ENCODE measurements at places on chromosomes 7 and 10.

GRCh38 chr10:114181971-114182370 lies 2.8 kb downstream of the TDRD1 start:
- DNase-seq, result no peak

GRCh38 chr10:118238573-118239235 lies 103.4 kb downstream of the FAM204A start:
- DNase-seq, result no peak

DNA sequence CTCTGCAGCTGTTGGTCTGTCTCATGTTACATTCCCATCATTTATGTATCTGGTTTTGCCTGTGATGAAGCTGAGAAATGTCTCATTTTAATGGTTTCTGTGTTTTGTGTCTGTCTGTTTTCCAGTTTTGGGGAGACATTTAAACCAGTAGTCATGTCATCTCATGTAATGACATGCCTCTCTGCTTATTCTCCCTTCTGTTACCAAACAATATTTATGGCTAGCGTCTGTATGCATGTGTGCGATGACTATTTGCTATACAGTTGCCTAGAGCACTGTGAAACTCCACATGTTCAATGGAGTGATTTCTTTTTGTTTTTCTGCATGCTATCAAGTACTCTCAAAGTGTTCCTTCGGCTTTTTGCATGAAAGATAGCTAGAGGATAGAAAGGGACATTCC lies 132.0 kb downstream of the ST7 start:
- DNase-seq, result no peak

GRCh38 chr10:35005868-35006267 lies 84.3 kb downstream of the CUL2 start:
- DNase-seq, result no peak

- DNase-seq, result no peak
Measured at GRCh38 chr7:70142247-70142932, 544.1 kb downstream of the AUTS2 start.

- peak; percentile 1 for DNase-seq
Measured at GRCh38 chr7:123871998-123872867, 27.3 kb downstream of the HYAL4 start.

GRCh38 chr10:84291384-84291783 lies 37.0 kb upstream of the CCSER2 start:
- DNase-seq, result no peak

DNA sequence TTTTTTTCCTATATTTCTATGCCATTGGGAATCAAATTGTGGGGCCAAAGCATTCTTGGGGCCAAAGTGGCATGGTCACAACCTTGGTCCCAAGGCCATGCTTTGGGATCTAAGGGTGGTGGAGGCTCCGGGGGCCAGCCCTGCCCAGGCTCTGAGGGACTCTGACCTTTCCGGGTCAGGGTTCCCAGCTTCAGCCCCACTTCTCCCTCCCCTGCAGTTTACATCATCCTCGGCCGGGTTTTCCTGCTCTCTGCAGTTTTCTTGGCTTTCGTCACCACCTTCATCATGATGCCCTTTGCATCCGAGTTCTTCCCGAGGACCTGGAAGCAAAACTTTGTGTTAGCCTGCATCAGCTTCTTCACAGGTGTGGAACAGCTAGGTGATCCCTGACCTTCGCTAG lies 8.5 kb downstream of the TMEM225B start:
- DNase-seq, result no peak

DNA sequence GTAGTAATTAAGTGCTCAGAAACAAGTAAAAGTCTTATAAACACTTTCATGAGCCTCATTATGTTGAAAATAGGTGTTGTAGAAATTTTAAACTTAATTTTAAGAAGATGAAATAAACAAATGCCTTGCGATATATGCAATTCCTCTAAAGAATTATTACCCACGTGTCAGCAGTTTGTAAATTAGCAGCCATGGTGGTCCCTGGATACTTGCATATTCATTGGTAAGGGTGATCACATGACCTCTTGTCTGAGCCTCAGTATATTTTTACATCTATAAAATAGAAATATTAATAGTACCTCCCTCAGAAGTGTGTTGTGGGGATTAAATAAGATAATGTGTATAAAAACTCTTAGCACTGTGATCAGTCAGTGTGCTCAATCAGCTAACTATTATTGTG lies 141.5 kb upstream of the SVIL start:
- no peak for DNase-seq

- DNase-seq, result peak; percentile 6
Measured at GRCh38 chr7:101996131-101996691, 178.8 kb downstream of the CUX1 start.

DNA sequence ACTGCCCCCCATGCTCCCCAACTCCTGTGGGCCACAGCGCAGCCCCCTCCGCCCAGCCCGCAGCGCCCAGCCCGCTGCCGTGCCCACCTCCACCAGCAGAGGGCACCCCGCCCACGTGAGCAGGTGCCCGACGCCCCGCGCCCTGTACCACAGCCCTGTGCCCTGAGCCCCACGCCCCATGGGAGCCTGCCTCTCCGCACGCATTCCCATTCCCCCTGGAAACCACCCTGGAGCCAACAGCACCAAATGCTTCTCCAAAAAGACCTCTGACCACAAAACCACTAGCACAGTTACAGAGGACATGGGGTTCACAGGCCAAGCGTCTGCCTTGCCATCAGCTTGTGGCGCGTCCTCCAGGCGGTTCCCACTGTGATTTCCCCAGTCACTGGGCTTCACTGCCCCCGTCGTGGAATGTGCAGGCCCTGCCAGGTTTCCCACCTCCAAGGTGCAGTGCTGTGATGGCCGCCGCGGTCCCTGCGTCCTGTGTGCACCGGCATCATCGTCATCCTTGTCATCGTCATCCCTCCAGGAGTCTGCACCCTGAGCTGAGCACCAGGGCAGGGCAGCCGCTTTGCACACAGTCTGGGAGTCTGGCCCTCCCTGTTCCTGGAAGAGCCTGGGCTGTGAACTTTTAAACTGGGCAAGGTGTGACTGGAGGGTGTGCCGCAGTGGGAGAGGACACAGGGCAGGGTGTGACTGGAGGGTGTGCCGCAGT lies 61.7 kb downstream of the PWWP2B start:
- DNase-seq, result peak; percentile 33

DNA sequence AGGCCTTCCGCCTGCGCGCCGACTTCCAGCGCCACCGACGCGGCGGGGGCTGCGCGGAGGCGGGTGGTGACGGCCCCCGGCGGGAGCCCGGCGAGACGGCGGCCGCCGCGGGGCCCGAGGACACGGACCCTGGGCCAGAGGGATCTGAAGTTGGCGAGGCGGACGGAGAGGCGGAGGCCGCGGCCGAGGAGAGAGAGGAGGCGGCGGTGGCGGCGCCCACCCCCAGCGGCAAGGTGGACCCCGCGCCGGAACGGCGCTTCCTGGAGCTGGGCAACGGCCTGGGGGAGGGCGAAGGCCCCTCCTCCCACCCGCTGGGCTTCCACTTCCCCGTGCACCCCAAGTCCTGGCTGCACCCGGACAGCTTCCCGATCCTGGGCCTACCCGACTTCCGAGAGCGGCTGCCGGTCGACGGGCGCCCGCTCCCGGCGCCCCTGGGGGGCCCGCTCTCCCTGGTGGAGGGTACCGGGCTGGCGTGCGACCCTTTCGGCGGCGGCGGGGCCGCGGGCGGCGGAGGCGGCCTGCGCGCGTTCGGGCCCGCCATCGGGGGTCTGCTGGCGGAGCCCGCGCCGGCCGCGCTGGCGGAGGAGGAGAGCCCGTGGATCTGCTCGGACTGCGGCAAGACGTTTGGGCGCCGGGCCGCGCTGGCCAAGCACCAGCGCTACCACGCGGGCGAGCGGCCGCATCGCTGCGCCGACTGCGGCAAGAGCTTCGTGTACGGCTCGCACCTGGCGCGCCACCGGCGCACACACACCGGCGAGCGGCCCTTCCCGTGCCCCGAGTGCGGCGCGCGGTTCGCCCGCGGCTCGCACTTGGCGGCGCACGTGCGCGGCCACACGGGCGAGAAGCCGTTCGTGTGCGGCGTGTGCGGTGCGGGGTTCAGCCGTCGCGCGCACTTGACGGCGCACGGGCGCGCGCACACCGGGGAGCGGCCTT lies 16.2 kb downstream of the ZNF316 start:
- DNase-seq, result no peak

DNA sequence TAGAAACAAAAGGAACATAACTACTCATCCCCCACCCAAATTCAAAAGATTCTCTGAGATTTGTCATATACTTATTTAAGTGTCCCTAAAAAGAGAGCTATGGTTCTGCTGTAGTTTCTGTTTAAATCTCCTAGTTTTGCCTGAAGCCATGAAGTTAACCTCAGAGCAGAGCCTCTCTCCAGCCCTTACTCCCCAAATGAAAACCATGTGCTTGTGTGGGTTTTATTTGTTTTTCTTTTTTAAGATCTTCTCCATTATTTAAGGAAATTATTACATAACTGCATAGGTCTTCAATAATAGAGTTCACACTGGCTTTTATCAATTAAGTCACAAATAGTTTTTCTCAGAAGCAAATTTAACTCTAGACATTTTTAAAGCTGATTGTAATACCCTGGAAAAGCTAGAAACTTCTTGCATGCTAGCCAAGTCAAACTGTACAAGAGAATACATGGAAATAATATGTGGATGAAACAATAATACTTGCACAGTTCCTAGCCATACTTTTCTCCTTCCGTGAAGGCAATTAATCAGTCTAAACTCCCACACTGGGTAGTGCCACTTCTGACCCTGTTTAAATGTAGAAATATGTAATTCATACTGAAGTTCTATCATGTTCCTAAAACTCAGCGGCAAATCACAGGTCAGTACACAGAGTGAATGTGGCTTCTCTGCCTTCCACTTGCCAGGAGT lies 579.7 kb downstream of the SUGCT start:
- DNase-seq, result no peak
